ENCODE measurements at places on chromosomes 7 and 10.

DNA sequence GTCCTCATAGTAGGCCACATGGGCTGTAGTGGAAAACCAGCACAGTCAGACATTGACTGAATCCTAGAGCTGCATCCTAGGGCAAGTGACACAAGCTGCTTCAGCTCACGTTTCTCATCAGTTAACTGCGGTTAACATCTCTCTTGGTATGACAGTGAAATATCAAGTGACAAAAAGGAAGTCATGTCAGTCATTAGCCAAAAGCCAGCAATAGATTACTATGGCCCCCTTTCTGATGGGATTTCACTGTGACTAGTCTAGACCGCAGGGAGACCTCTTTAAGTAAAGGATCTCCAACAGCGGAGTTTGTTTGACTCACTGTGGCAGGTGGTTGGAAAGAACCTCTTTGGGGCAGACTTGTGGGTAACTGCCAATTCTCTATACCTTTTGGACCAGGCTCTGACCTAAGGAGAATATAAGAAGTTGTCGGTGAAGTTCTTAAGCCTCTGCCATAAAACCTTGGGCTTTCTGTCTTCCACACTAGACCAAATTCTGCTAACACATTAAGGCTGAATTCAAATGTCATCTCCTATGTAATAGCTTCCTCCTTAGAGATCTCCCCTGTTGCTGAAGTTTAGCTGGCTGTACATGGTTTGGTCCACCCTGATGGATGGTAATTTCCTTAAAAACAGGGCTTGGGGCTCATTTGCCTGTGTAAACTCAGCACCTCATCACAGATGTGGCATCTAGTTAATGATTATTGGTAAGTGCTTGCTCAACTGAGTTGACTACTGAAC is 115.3 kb downstream of the SGMS1 start:
- DNase-seq, result no peak

- no peak for DNase-seq
Observed at GRCh38 chr7:20249920-20250319, 32.7 kb upstream of the MACC1 start.

DNA sequence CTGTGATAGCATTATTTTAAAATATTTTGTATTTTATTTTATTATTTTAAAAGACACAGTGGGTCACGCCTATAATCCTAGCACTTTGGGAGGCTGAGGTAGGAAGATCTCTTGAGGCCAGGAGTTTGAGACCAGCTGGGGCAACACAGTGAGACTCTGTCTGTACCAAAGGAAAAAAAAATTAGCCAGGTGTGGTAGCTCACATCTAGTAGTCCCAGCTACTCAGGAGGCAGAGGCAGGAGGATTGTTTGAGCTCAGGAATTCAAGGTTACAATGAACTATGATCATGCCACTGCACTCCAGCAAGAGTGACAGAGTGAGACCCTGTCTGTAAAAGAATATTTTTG is 37.1 kb downstream of the FBXL13 start:
- DNase-seq, result no peak

GRCh38 chr10:111677759-111678158 is 505.8 kb downstream of the GPAM start:
- no peak for DNase-seq

DNA sequence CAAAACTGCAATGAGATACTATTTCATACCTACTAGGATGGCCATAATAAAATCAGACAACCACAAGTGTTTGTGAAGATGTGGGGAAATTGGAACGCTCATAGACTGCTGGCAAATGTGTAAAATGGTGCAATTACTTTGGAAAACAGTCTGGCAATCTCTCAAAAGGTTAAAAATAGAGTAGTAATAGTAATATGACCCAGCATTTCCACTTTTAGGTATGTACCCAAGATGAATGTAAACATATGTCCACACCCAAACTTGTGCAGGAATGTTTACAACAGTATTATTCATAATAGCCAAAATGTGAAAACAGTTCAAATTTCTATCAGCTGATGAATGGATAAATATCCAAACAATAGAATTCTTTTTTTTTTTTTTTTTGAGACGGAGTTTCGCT is 731.6 kb upstream of the ANKRD30A start:
- DNase-seq, result no peak

DNA sequence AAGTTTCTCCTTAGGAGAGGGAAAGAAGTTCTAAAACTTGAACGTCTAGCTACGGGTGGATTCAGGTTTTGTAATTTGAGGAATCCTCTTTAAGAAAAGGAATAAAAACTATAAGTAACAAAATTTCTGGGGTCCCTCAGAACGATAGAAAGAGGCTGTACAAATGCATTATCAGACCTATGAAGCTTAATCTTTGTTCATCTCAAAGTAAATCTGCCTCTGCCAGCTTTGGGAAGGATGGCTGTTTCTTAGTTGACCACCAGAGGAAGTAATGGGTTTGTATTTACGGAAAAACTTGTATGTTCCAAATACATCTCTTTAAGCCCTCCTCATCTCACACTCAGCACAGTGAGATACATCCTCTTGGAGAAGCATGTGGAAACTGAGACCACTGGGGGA is 864 bp downstream of the PSTK start:
- DNase-seq, result no peak

Measured in DMS 273 treated with DMSO at 0.1 percent for 48 hours (cell line).